Esophagus muscularis mucosa (tissue), 4 donors: ENCODE measurements at places on chromosomes 13 and 19.

DNA sequence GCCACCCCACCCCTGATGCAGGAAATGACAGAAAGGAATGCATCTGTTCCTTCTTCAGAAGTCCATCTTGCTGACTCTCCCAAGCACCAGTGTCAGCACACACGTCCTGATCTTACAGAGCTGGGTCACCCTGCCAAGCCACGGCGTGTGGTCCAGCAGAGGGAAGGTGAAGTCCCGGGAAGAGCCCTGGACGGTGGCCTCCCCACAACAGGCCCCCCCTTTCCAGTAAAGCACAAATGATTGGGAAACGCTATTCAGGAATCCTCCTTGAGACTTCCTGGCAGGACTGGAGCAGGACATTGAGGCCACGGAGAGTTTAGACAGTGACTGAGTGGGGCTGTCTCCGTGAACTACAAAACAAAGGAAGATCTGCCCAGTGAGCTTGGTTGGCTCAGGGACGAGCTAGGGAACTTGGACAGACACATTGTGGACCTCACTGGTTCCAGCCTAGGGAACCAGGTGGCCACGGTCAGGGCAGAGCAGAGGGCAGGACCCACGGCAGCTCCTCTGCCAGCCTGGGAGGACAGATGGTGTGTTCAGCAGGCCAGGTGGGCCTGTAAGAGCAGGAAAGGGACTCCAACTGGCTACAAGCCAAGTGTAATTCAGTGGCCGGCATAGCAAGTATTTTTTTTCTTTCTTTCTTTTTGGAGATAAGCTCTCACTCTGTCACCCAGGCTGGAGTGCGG is 41.7 kb downstream of the ELL start:
- peak; percentile 98 for DNase-seq

- peak; percentile 75 for DNase-seq
Measured at GRCh38 chr13:94339116-94339687, 140.3 kb downstream of the DCT start.

GRCh38 chr19:3178377-3178972 is at the start of gene S1PR4:
Gene S1PR4 (plus strand): TSS chr19:3178769. CDS start chr19:3178793, 24 bp downstream.
- DNase-seq, result no peak

- no peak for DNase-seq
Measured at GRCh38 chr19:41434450-41434849, 5.3 kb downstream of the DMAC2 start.

DNA sequence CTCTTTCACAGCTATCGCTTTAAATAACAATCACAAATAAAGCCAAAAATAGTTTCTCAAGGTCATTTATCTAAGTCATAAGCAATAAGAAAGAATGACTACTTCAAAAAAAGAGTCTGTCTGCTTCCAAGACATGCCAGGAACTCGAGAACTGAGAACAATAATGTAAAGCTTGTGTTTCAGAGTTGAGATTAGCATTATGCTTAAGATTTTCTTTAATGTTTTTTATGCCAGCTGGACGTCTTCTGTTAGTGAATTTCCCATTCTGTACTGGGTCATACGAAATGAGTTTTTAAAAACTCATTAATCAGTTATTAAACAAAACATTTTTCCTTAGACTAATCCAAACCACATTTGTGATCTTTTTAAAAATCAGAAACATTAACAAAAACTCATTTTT is 3.2 kb upstream of the SPRYD7 start:
- DNase-seq, result no peak

GRCh38 chr13:49042476-49042875 is 66.8 kb downstream of the FNDC3A start:
- DNase-seq, result no peak

- DNase-seq, result no peak
Measured at GRCh38 chr19:1104311-1105007, 665 bp downstream of the GPX4 start.

GRCh38 chr13:49667773-49668172 is 23.5 kb downstream of the EBPL start:
- no peak for DNase-seq

- DNase-seq, result no peak
Measured at GRCh38 chr13:98142380-98143156, at the start of gene FARP1. Gene FARP1 (plus strand): TSS chr13:98143094. CDS start chr13:98213243, 70,149 bp downstream.

- no peak for DNase-seq
Measured at GRCh38 chr19:15252398-15253018, 20.3 kb upstream of the EPHX3 start.
